Type B pancreatic cell (in vitro differentiated cells): ENCODE measurements at places on chromosomes 5 and 9. TPM values are rescaled to one million over a fixed set of nuclear protein-coding genes. Genes with fewer than 3 reads are reported as not detected.

The AP3B1 gene
- 43.7 and 48.4 TPM in 2 replicates for total RNA-seq

The C5orf52 gene
- total RNA-seq = not detected in 2 replicates

DNA sequence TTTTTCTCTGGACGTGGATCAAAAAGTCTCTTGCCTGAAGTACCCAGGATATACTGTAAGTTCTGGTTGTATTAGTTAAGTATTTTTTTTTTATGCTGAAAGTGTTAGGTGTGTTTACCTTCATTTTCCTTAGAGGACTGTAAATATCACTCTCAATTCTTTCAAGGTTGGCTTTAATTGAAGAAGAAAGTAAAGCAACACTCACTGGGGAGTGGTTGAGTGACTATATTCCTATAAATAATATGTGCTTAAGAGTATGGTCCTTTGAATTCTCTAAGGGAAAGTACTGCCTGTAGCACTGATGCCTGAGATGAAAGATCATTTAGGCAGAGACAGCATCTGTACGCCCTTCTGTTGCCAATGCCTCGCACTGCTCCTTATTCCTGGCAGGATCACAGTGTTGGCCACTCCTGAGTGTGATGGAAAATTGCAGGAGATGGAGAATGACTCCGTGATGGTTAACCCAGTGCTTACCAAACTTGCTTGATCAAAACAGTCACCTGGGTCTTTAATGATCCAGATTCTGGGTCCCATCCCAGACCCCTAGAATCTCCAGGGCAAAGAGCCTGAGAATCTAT, 182.0 kb upstream of the MPDZ start:
- H3K4me1 ChIP-seq = no peaks in the 10 kb centered on the region
- no peak overlapping the region for H3K4me3 ChIP-seq
- H3K36me3 ChIP-seq = no peaks in the 10 kb centered on the region
- H3K27ac ChIP-seq = no peak overlapping the region

DNA sequence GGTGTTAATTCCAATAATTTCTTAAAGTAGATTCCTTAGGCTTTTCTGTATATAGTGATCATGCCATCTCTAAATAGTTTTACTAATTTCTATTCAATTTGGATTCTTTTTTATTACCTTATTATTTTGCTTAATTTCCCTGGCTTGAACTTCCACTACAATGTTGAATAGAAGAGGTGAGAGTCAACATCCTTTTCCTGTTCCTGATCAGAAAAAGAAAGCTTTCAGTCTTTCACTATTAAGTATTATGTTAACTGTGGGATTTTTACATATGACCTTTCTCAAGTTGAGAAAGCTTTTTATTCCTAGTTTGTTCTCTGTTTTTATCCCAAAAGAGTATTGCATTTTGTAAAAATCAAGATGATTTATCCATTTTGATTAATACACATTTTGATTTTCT, 574.5 kb upstream of the TLE4 start:
- no peaks in the 10 kb centered on the region for H3K36me3 ChIP-seq
- no peaks in the 10 kb centered on the region for H3K27me3 ChIP-seq
- H3K27ac ChIP-seq = no peak overlapping the region

The SPATA31A3 gene
- total RNA-seq = not detected in 2 replicates

DNA sequence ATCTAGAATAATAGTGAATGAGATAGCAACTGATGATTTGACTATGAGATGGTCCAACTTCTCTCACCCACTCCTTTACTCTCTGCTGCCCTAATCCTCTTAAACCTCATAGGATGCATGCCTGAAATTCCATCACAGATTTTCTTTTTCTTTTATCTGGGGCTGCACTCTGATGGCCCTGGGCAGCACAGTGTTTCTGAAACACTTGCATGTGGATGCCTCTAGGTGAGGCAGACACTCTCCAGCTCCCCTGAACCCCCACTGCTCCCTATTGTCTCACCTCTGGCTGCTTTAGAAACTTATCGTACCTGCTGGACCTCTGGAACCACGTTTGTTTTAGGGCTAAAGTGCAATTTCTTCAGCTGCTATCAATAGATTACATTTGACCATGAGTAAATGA, 67.5 kb downstream of the HTR4 start:
- no peaks in the 10 kb centered on the region for H3K4me1 ChIP-seq
- H3K27ac ChIP-seq = no peak overlapping the region
- no peak for DNase-seq
- no peak overlapping the region for H3K4me3 ChIP-seq
- H3K27me3 ChIP-seq = no peaks in the 10 kb centered on the region

DNA sequence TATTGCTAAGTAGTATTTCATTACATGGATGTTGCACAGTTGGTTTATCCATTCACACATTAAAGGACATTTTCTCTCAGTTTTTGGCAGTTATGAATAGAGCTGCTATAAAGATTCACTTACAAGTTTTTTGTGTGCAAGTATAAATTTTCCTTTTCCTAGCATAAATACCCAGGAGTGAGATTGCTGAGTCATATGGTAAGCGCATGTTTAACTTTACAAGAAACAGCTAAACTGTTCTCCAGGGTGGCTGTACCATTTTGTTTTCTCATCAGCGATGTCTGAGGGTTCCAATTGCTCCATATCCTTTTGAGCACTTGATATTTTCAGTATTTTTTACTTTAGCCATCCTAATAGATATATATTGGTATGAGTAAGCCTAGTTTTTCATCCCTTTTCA, 16.4 kb upstream of the ABCA1 start:
- no peaks in the 10 kb centered on the region for H3K27me3 ChIP-seq
- no peak for DNase-seq
- peaks cover 6% of the 10 kb centered on the region for H3K4me1 ChIP-seq
- H3K27ac ChIP-seq = no peak overlapping the region
- no peak overlapping the region for H3K4me3 ChIP-seq
- no peaks in the 10 kb centered on the region for H3K36me3 ChIP-seq
